ENCODE measurements at places on chromosomes 5 and 9.

- no peak for DNase-seq
Measured at GRCh38 chr9:83927591-83927990, 6.4 kb upstream of the KIF27 start.

DNA sequence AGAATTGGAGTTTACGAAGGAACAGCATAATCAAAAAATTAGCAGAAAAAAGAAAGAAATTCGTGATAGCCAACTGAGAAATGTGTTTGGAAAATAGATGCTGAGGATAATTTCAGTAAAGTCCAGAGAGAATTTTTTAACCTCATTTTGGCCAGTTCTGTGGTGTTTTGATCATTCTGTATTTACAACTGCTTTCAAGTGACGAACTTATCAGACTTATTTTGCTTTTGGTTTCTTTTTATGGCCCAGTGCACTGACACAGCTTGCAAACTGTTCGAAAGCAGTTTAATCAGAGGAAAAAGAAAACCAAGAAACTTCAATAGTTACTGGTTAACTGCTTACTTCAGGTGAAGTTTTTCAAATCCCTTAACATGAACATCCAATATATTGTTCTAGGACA is 1.9 kb downstream of the SDHA start:
- DNase-seq: no peak

GRCh38 chr5:173317091-173317730 is 11.0 kb downstream of the STC2 start:
- no peak for DNase-seq

GRCh38 chr5:1005249-1005851 is 3.3 kb upstream of the NKD2 start:
- DNase-seq: peak; percentile 26

DNA sequence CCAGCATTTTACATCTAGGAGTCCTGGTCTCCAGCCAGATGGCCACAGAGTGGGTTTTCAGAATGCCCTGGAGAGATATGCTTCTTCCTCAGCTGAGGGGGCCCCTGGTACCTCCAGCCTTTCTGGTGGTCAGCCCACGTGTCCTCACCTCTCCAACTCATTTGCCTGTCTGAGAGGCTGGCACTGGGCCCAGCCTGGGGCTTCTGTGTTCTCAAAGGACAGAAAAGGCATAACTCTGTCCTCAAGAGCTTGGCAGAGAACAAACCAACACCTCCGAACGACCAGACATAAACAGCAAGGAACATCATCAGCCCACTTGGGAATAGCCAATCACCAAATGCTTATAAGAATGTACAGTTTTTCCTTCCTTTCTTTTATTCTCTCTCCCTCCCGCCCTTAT is 17.1 kb downstream of the ENG start:
- no peak for DNase-seq

GRCh38 chr5:36041537-36041845 is 25.2 kb downstream of the UGT3A2 start:
- no peak for DNase-seq

GRCh38 chr5:158301186-158301585 is 442.2 kb upstream of the CLINT1 start:
- no peak for DNase-seq

- no peak for DNase-seq
Measured at GRCh38 chr5:65395526-65396155, 86.1 kb downstream of the ADAMTS6 start.

DNA sequence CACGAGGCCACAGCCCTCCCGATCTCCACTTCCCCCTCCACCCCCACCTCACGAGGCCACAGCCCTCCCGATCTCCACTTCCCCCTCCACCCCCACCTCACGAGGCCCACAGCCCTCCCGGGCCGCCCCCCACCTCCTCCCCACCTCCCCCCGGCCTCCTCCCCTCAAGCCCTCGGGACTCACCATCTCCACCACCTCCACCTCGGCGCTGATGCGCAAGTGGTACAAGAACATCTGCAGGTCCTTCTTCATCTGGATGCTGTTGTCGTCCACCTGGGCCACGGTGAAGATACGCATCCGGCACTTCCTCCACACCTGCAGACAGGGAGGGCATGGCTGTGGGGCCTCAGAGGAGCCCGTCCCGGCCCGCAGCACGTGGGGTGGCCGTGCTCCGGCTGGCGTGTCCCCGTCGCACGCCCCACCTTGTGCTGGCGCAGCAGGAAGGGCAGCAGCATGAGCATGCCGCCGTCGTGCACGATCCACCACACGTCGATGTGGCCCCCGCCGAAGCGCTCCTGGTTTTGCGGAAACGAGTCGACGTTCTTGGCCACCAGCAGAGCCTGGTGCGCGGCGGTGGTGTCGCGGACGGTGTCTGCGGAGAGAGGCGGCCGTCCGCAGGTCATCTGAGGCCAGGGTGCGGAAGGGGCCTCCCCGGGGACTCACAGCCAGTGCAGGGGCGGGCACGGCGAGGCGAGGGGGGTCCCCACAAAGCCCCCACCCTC is 48.0 kb downstream of the SLC12A7 start:
- peak; percentile 11 for DNase-seq

- no peak for DNase-seq
Measured at GRCh38 chr5:14089198-14089597, 53.9 kb upstream of the TRIO start.

DNA sequence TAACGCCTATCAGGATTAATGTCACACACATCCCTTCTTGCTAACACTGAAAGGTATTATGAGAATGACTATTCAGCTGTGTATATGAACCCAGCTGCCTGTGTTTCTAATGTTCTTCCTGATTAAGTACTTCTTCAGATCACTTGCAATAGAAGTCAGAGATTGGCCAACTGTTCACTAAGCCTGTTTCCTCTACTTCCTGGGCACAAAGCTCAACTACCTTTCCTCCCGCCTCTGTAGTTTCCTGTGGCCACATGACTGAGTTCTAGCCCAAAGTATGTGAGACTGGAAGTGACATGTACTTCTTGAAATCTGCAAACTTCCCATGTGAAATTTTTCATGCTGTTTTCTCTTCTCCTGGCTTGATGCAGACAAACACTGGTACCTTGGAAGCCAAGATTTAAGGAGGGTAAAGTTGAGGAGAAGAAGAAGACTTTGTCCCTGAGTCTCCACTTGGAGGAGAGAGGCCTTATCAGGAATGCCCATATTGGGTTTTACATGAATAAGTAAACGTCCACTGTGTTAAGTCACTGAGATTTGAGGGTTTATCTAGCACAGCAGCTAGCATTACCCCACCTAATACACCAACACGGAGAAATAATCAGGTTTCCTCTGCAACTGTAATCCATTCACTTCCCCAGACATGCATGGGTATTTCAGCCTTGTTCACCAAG is 58.6 kb downstream of the SLIT3 start:
- DNase-seq: no peak

DNA sequence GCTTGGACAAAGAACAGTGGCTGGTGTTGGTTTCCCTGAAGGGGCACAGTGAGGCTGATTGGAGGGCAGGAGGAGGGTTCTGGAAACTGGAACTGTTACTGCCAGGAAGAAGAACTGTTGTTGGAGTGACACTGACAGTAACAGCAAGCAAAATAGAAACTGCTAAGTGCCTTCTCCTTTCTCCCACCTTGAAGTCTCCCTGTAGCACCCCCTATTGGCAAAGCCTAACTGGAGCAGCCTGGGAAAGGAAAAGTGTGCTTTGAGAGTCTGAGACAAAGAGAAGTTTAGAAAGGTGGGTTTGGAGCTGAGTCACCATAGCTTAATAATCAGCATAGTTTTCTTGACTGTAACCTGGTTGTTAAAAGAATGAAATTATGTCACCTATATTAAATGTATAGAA is 2.5 kb upstream of the TMEM174 start:
- no peak for DNase-seq

GRCh38 chr9:33742519-33742918 is 52.8 kb upstream of the PRSS3 start:
- DNase-seq: no peak

GRCh38 chr9:75041041-75041440 is 12.9 kb upstream of the CARNMT1 start:
- no peak for DNase-seq

DNA sequence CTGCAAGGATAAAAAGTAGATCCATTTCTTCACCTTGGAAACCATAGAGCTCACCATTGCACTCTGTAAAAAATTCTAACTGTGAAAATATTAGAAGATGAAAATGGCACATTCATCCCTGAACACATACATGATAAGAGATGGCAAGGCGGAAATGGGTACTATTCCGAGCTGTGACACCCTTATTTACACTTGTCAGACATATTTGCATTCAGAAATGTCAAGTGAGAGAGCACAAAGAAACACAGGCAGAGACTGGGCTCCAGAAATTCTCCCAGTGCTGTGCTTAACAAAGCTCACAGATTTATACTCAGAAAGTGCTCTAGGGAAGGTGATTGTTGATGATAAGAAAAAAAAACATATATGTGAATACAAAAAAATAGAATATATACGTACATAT is 170.3 kb upstream of the PUM3 start:
- no peak for DNase-seq

- no peak for DNase-seq
Measured at GRCh38 chr9:14956208-14956607, 46.0 kb upstream of the FREM1 start.

DNA sequence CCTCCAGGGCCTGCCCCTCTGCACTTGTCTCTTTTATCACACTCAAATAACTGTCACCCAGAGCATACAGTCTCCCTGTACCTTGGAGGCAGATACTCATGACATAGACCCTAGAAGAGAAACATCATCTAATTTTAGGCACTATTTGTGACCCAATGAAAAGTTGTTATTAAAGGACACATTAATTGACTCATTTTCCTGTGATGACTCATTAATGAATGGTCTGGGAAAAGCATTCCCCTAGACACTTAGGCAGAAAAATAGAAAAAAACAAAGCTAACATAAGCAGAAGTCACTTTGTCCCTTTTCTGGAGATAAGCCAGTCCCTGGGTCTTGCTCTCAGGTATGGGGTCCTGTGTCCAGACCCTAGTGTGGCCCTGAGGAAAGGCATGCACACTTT is 15.0 kb downstream of the TRPC7 start:
- DNase-seq: no peak

DNA sequence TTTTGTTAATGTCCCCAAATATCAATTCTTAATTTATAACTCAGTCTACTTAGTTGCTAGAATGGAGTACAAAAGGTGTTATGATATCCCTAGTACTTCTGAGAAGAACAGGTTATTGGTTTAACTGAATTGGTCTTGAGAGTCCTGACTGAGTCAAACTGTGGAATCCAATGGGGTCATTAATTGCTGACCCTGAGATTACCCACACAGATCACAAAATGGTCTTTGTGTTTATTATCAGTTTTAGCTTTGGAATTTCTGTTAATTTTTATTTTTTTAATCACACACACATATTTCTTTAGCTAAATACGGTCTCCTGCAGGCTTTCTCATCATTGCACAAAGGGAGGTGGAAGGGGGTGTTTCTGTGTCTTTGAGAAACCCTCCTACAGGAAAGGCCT is 301.6 kb downstream of the EBF1 start:
- no peak for DNase-seq

DNA sequence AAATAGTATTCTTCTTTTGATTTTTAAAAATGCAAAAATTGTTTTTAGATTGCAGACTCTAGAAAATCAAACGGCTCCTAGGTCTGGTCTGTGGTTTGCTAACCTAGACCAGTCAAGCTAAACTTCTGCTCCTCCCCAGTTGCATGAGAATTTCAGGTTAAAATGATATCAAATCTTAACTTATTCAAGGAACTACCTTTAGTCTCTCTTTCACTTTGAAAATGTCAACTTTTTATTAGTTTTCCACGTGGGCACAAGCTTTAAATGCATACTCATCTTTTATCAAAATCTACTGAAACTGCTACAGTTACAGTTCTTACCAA is 8.8 kb downstream of the CAMK4 start:
- no peak for DNase-seq

- DNase-seq: no peak
Measured at GRCh38 chr9:115032296-115032695, 85.7 kb downstream of the TNC start.

DNA sequence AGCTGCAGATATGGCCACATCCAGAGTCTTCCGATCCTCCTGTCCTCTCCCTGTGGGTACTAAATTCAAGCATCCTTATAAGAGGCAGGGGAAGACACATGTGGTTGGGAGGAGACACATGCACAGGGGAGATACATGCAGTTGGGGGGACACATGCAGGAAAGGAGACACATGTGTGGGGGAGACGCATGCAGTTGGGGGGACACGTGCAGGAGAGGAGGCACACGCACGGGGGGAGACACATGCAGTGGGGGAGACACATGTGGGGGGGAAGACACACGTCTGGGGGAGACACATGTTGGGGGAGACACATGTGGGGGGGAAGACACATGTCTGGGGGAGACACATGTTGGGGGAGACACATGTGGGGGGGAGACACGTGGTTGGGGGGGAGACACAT is 21.2 kb upstream of the OLFM1 start:
- no peak for DNase-seq

DNA sequence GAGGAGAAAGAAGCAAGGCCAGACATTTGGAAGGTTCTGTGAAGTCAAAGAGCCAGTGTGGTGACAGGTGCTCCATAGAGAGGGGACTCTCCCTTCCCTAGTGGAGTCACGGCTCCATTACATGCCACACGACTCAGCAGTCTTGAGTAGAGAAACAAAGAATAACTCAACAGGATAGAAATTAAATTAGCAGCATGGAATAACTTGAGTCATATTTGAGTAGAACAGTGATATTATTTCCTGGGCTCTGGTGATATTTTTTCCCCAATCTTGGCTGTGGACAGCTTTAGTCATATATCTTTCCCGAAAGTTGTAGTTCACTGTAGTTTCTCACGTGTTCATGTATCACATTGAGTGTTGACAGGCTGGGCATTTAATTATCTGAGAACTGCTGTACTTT is 149.7 kb upstream of the EFNA5 start:
- no peak for DNase-seq

DNA sequence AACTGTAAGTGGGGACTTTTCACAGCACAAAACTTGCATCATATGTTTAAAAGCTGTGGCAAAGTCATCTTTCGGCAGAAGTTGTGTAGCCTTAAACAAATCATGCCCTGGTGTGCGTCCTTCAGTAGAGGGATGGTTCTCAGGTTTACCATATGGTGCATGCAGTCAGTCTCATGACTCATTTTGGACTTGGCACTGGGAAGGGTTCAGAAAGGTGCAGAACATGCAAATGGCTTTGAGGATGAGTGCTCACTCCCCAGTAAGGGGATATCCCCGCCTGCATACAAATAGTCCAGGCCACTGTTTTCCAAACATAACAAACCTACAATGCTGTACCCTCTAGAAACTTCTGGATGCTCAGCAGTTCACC is 260.3 kb downstream of the NDUFS4 start:
- no peak for DNase-seq

DNA sequence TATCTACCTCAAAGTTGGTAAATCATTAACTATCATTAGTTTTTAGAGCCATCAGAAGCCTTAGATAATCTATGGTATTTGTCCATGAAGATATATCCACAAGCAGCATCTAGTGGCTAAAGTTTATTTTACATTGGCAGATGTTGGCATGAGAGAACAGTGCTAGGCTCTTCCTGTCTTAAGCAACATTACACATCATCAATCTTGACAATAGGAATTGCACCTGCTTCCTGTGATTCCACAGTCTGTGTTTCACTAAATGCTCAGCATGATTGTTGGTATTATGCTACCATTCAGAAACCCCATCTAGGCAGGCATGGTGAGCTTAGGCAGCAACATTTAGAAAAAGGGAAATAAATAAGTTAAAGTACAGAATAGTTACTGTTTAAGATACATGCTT is 246.6 kb downstream of the SLCO4C1 start:
- no peak for DNase-seq
